ENCODE measurements at places on chromosomes 2 and 18.

- DNase-seq, result peak; percentile 25
Observed at GRCh38 chr2:172999641-173000386, 75.8 kb upstream of the MAP3K20 start.

- peak; percentile 48 for DNase-seq
Observed at GRCh38 chr2:205930209-205930608, 155.8 kb downstream of the INO80D start.

DNA sequence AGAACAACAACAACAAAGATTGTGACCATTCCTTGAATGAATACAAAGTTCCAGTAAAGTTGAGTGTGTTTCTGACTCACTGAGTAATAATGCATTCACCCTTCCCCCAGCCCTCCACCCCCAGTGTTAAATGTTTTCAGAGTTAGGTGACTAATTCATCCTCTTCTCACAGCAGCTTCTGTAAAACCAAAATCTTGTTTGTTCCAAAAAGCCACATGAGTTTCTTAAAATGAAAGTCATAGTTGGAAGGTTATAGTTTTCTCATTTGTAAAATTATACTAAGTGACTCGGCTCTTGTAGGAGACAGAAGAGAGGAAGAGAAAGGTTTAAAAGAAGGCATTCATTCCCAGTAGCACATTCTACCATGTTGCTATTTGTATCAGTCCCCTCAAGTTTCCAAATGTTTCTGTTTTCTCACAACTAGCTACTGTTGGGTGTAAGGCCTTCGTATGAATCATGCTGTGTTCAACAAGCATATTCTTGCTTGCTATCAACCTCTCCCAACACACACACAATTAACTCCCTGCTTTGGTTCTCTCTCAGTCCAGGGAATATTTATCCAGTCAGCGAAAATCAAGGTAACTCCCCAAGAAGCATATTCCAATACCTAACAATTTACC, 75.3 kb downstream of the MBD2 start:
- peak; percentile 82 for DNase-seq

- no peak for DNase-seq
Observed at GRCh38 chr2:241751152-241751551, 16.7 kb downstream of the D2HGDH start.

- DNase-seq, result no peak
Observed at GRCh38 chr18:12377556-12378197, 650 bp upstream of the AFG3L2 start.

DNA sequence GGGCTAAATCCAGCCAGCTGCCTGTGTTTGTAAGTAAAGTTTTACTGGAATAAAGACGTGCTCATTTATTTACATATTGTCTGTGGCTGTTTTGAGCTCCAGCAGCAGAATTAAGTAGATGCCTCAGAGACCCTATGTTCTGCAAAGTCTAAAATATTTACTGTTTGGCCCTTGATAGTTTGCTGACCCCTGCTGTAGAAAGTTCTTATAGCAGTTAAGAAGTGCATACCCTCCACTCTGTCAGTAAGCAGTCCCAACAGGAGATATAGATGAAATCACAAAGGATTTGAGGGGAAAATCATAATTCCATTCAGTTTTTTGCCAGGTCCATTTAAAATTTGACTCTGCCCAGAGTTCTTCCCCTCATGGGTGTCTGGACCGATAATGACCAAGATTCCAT, 50.1 kb upstream of the ITM2C start:
- no peak for DNase-seq

- no peak for DNase-seq
Observed at GRCh38 chr2:197130318-197130717, 180.3 kb downstream of the ANKRD44 start.

GRCh38 chr18:69949538-69949936, 1.9 kb upstream of the CD226 start:
- DNase-seq, result no peak

DNA sequence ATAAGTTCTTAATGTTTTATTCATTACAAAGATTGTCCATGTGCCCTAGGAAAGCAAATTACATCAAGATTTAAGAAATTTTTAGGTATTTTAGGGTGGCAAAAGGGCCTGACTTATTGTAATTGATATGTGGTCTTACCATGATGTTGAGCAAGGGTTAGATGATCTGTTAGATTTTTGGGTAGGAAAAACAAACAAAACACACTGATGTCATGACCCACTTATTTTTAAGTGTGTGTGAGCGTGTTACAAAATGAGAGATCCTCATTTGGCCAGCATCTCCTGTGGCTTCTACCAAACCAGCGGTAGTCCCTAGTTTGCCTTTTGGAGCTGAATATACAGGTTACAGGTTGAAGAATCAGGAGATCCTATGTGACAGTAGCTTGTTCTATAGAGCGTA, 89.8 kb upstream of the ITGB6 start:
- no peak for DNase-seq

- DNase-seq, result no peak
Observed at GRCh38 chr2:201308914-201309313, 48.2 kb downstream of the FLACC1 start.

- DNase-seq, result no peak
Observed at GRCh38 chr2:114821055-114821454, 378.6 kb downstream of the DPP10 start.

DNA sequence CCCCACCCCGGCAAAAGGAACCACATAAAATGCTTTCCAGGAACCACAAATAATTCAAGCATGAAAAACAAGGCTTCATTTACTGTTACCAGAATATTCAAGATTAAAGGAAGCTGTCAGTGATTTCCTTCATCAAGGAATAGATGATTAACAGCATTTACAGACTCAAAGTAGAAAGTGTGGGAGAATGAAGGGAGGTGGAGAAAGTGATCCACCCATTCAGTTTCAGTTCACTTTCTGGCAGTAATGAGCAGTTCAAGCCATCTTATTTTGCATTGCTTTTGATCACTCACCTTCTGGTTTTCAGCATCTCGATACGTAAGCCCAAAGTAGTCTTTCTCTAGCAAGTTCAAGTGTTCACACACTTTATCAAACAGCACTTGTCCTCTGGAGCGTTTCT, 99.0 kb downstream of the EPB41L3 start:
- DNase-seq, result no peak

GRCh38 chr18:11989966-11990380, 8.7 kb downstream of the IMPA2 start:
- DNase-seq, result no peak

DNA sequence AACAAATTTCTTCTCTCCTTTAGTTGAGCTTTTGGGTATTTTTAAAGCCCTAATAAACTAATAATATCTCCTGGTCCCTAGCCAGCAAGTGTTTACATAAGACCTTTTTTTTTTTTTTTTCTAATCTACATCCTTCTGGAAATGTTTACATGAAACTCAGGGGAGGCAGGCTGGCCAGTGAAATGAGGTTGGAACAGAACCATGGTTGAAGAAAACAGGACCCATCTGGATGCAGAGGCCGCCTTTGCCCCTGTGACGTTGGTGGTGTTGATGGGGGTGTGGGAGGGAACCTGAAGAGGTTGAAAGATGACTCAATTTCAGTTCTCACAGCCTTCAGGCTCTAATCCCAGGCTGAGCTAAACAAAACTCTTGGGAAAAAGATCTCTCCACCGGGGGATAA, 118.5 kb downstream of the NRP2 start:
- peak; percentile 100 for DNase-seq

GRCh38 chr2:101904916-101905315, 86.8 kb upstream of the IL1R2 start:
- no peak for DNase-seq

DNA sequence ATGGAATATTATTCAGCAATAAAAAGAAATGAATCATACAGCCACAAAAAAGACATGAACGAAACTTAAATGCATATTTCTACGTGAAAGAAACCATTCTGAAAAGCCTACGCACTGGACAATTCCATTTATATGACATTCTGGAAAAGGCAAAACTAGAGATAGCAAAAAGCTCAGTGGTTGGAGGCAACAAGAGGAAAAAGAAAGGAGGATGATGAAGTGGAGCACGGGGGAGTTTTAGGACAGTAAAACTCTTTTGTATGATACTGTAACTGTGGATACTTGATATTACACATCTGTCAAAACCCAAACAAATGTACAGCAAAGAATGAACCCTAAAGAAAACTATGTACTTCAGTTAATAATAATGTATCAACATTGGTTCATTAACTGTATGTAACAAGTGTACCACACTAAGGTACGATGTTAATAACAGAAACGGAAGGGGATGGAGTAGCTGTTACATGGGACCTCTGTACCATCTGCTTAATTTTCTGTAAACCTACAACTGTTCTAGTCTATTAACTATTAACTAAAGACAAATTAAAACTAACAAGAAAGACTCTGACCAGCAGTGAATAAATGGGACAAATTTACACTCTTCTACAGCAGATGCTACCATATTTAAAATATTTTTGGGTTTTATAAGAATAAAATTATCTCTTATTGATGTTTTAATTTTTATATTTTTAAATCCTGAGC, 31.5 kb downstream of the ROCK2 start:
- no peak for DNase-seq

DNA sequence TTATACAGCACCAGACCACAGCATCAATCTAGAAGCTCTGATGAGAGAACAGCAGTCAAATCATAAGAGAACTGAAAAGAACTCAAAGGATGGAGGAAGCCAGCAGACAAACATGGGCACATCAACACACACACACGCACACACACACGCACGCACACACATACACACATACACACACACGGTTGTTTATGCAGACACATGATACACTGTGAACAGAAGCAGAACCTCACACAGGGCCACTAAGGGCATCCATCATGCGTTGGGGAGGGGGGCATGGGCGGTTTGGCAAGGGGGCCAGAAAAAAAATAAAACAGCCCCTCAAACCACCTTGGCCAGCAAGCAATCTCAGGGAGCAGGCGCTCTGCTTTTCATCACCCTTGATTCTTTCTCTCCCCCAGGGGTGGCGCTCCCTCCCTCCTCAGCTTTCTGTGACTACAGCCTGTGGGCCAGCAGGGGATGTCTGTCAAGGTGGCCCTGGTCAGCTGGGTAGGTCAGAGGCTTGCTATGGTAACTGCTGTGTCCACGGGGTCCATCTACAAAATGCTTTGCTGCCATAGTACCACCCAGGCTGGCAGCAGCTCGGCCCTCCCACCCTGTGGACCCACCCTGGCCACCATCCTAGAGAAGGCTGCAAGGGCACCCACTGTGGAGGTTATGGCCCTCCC, 318.0 kb downstream of the CELF4 start:
- DNase-seq, result no peak

DNA sequence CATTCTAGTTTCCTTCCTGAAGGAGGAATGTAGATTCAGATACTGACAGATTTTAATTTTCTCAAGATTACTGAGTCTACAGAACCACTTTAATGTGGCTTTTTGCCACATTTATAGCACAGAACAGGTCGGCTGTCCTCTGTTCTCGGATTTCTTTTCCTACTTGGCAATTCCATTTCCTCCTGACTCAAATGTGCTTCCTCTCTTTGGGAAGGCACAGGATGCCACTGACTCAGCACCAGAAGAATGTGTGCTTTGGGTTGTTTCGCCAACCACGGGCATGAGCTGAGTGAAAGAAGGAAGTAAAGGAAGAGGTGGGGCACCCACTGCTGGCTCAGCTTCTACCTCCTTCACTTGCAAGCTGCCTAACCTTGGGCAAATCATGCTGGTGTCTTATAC, 970.6 kb upstream of the ACVR2A start:
- DNase-seq, result peak; percentile 71

DNA sequence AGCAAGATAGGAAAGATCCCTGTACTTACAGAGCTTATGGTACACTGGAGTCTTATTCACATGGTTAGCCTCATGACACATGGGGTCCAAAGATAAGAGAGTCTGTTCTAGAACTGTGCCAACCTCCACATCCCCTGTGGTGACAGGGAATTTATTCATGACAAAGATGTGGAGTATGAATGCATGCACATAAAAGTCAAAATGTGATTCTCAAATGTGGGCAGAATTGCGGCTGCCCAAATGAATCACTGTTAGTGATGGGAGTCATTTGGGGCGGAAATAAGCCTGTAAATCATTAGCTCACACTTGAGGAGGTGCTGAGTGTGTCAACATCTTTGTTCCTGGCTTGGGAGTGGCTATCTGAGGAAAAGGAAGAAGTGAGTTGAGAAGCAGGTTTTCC, 560.6 kb downstream of the SLC4A3 start:
- DNase-seq, result peak; percentile 6

DNA sequence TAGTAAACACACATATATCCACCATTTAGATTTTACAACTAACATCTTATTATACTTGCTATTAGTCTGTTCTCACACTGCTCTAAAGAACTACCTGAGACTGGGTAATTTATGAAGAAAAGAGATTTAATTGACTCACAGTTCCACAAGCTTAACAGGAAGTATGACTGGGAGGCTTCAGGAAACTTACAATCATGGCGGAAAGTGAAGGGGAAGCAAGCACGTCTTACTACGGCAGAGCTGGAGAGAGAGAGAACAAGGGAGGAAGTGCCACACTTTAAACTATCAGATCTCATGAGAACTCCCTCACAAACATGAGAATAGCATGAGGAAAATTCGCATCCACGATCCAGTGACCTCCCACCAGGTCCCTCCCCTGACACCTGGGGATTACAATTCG, 240.7 kb downstream of the CAMKMT start:
- no peak for DNase-seq

DNA sequence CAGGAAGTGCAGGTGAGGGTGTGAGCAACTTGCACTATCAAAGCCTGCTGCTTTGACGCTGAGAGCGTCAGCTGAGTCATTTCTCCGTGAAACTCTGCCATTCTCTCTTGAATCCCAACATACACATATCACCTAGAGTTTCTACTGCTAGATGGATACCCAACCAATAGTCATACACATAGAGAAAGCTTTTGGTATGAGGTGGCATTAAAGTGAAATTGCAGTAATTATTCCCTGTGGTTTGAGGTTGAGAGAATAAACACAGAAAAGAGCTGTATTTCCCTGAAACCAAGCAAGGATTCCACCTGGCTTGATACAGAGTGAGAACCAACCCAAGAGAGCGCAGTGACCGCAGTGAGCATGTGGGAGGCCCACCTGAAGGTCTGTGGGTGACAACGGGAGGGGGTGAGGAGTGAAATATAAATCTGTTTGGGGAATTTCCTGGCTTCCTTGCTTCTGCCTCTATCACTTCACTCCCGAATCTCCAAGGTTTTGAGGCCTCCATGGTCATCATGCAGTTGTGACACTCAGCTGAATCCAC, 28.8 kb upstream of the TMEM18 start:
- no peak for DNase-seq

DNA sequence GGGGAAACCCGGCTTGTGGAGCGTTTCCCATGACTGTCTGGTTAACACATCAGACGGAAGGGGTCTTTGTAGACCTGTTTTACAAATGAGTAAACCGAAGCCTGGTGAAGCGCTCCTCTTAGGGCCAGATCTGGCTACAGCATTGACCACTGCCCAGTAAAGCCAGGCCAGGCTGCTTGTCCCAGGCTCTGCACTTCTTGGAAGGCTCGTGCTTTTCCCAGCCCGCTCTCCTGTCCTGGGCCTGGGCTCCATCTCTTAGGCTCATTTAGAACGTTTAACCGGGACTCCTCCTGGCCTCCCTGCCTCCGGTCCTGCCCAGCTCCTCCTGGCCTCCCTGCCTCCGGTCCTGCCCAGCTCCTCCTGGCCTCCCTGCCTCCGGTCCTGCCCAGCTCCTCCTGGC, 4.8 kb downstream of the GPC1 start:
- no peak for DNase-seq
